ENCODE measurements at places on chromosomes 7 and 10.

DNA sequence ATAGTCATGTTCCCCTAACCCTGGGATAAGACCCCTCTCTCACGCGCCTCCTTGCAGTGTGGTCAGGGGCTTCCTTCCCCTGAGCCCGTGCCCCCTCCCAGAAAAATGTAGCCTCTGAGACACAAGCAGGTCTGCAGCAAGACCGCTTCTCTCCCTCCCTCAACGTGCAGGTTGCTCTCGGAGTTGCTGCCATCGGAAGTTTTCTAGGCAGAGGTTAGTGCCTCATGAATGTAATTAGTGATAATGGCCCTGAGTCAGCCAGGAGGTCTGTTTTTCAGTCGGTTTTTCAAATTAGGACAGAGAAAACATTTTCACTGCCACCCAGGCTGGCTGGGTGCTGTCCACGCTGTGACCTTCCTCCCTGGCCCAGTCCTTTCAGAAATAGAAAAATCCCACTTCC, 43.2 kb upstream of the PRLHR start:
- DNase-seq, result no peak

GRCh38 chr7:149427893-149428292, 33.0 kb downstream of the ZNF777 start:
- DNase-seq, result no peak

GRCh38 chr10:52334595-52334994, 20.5 kb downstream of the DKK1 start:
- no peak for DNase-seq

DNA sequence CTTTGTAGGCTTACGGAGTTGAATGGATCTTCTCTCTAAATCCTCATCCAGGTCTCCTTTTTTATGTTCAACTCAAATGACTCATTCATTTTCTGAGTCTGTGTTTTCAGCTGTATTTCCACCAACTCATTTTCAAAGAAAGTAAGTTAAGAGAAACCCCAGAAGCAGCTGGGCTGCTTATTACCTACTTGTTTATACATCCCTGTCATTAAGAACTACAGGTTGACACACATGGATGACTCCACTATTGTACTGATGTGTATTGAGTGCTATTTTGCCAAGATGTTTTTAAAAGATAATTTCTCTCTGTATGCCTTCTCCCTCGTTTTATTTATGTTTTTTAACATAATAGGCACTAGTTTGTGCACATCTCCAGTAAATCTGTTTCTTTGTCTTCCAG, 41.9 kb downstream of the DGKI start:
- no peak for DNase-seq

- DNase-seq, result no peak
These were observed 212.5 kb downstream of the ADAM12 start for GRCh38 chr10:126175641-126176262.

- DNase-seq, result no peak
These were observed 11.8 kb downstream of the KAZALD1 start for GRCh38 chr10:101073631-101074030.

- DNase-seq, result no peak
These were observed at the start of gene CYP2C18 for GRCh38 chr10:94683214-94684054. Gene CYP2C18 (plus strand): TSS chr10:94683729. CDS start chr10:94683820, 91 bp downstream.

DNA sequence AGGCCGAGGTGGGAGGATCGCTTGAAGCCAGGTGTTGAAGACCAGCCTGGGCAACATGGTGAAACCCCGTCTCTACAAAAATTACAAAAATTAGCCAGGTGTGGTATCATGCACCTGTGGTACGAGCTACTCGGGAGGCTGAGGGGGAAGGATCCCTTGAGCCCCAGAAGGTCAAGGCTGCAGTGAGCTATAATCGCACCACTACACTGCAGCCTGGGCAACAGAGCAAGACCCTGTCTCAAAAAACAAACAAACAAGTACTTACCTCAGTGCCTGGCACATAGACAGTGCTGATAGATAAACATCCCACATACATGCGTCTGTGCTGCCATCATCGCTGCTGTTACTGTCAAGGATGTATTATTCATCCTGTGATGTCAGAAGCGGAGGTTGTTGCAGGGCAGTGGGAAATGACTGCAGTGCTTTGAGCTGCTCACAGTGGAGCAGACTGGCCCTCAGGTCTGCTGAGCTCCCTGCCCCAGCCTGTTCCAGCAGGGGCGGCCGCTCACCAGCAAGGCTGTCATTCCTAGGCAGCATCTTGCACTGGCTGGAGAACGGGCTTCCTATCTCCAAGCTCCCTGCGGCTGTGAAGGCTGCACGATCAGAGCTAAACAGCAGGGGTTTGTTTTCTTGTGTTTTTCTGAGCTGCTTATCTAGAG, 18.6 kb downstream of the FOXK1 start:
- no peak for DNase-seq

DNA sequence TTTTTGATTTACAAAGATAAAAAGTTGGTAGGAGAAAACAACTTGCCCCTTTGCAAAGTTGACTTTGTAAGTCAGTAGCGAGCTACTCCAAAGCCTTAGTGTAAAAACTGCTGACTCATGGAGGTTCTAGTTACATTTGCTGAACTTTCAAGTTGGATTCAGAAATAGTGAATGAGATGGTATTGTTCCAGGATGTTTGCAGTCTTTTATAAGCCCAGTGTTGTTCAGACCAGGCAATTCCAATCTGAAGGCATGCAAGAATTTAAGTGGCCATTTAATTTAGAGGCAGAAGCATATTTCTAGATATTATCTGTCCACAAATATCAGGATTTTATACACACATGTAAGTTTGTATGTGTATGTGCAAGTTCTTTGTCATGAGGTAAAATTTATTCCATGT, 21.6 kb downstream of the TES start:
- no peak for DNase-seq

DNA sequence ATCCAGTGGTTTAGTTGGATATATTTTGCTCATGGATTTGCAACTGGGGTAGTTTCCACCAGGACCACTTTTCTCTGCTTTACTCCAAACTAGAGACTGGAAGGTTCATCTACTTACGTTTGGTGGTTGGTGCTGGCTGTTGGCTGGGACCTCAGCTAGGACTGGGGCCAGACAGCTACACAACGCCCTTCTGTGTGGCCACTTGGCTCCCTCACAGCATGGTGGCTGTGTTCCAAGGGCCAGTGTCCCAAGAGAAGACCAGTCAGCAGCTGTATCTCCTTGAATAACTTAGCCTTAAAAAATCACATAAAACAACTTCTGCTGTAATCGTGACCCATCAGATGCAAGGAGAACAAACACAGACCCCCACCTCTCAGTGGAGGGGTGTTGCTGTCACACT, 4.2 kb upstream of the KCNH2 start:
- DNase-seq, result no peak

- DNase-seq, result no peak
These were observed 114.6 kb downstream of the DNAJC1 start for GRCh38 chr10:21888959-21889358.

GRCh38 chr10:60479305-60480020, 89.8 kb upstream of the ANK3 start:
- no peak for DNase-seq

DNA sequence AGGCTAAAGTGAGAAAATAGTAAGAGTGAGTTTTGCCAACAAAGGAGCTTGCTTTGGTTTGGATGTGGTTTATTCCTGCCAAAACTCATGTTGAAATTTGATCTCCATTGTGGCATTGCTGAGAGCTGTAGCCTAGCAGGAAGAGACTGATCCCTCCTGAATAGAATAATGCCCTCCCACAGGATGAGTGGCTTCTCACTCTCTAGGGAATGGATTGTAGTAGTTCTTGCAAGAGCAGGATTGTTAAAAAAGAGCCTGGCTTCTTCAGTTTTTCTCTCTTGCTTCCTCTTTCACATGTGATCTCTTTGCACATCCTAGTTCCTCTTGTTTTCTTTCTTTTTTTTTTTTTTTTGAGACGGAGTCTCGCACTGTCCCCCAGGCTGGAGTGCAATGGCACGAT, 34.4 kb downstream of the ASAH2 start:
- DNase-seq, result no peak

- DNase-seq, result no peak
These were observed 3.6 kb downstream of the PCBD1 start for GRCh38 chr10:70884741-70885140.

DNA sequence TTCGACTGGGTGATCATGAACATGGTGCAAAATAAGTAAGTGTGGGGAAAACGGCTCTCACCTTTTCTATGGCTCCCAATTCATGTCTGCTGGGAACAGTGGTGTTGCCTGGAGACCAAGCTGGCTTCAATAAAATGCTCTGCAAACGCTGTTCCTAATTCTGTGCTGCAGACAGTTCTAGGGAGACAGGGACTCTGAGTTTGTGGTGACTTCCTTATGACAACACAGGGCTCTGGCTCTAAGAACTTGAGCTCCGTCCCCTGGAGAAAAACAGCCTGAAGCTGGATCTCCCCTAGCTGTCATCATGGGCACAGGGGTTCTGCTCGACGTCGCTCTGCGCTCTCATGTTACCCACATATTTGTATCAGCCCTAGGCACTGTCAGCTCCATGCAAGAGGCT, 61.0 kb upstream of the INSYN2A start:
- DNase-seq, result no peak

- no peak for DNase-seq
These were observed 40.7 kb downstream of the GPRIN2 start for GRCh38 chr10:46515793-46516192.

- no peak for DNase-seq
These were observed 96.8 kb upstream of the LSM8 start for GRCh38 chr7:118087126-118087525.

DNA sequence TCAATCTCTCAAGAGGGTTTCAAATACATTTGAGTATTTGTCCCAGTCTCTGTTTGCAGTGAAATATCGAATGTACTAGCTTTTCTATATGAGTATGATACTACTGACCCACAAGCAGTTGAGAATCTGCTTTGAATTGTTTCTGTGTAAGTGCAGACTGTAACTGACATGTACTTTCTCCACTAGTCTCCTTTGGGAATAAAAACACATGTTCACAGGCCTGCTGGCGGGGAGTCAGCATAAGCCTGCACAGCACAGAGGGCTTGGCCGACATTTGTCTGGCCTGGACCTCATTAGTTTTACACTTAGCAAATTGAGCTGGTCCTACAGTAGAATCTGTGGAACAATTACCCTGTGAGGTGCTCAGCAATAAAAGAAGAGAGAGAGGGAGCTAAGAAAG, 72.6 kb downstream of the ITGB8 start:
- DNase-seq, result no peak

DNA sequence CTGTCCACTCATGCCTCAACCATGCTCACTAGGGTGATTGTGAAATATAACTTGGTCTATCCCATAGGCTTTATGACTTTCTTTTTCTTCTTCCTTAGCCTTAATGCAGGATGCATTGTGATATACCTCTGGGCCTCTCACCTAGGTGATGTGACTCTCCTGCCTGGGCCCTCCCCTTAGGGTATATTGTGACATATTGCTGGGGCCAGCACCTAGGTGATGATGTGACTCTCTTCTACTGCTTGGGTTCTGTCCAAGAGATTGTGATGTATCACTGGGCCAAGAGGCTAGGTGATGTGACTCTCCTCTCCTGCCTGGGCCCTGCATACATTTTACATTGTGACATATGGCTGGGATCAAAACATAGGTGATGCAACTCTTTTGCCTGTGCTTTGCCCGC, 14.7 kb upstream of the ZNF107 start:
- DNase-seq, result no peak

GRCh38 chr10:24343686-24344085, 134.7 kb downstream of the KIAA1217 start:
- DNase-seq, result no peak

DNA sequence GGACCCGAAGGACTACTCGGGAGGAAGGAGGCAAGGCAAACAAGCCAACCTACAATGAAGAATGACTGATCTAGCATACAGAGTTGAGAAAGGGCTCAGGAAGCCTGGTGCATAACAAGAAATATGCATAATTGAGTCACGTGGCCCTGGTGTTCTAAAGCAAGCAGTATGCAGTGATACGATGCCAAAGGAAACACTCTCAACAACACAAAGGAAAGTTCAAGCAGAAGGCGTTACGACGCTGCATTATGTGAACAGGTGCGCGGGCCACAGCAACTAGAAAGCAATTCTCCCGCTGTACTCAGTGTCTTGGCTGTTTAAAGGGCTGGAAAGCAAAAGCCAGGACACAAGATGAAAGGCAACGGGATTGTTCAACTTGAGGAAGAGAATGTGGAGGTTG, 100.8 kb downstream of the PRTFDC1 start:
- DNase-seq, result no peak

DNA sequence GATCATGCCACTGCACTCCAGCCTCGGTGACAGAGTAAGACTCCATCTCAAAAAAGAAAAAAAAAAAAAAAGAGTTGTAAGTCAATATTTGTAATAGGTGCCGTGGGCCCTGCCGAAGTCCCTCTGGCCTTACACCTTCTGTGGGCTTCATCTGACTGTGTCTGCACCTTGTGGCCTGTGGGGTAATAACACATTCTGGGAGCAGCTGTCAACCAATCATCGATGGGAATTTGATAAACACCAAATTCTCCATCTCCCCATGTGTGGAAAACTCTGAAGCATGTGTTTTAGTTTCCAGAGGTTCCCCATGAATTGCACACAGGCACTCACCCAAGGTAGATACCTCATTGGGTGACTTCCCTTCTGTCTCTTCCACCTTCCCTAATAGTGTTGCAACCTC, 10.8 kb downstream of the ZNF394 start:
- DNase-seq, result no peak

DNA sequence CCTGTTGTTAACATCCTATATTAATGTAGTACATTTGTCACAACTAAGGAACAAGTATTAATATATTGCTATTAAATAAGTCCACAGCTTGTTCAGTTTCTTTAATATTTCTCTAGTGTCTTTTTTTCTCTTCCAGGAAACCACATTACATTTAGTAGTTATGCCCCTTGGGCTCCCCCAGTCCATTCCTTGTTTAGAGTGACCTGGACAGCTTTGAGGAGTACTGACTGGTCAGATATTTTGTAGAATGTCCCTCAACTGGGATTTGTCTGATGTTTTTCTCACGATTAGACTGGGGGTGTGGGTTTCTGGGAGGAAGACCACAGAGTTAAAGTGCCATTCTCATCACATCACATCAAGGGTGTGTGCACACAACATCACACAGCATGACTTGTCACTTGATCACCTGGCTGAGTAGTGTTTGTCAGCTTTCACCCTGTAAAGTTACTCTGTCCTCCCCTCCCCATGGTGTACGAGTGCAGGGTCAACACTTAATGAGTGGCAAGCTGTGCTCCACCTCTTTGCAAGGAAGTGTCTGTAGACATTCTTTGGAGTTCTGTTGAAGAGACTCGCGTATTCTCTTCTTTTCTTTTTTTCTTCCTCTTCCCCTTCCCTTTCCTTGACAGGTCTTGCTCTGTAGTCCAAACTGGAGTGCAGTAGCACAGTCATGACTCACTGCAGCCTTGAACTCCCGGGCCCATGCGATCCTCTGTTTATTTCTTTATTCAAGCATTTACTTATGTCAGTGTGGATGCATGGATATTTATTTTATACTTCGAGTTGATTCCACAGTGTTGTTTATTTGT, 10.2 kb downstream of the LMTK2 start:
- no peak for DNase-seq

Measured in stimulated activated CD8-positive, alpha-beta memory T cell treated with anti-CD3 and anti-CD28 coated beads, Interleukin-15, amount 100 ng/mL, for 4 hours (primary cell).